Muscle of leg (tissue), 16 donors: ENCODE measurements at places on chromosomes 12 and 14. TPM values are rescaled to one million over a fixed set of nuclear protein-coding genes. Genes with fewer than 3 reads are reported as not detected.

GRCh38 chr12:2753536-2753935 is 41.2 kb upstream of the FKBP4 start:
- no peak for DNase-seq

DNA sequence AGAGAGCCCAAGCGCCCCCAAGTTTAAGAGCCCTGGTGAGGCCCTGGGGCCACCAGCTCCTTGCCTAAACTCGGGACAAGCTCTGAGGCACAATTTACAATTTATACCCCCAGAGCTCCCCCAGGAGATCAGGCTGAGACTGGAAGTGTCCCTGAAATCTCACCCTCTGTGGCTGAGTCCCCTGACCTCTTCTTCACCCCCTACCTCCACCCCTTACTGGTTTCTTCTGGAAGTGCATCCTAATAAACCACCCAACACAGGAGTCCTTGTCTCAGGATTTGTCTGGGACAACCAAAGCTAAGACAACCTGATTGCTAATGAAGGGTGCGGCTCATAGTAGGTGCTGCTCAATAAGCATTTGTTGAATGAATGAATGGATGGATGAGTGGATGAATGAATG is 206.4 kb downstream of the BCL11B start:
- DNase-seq = no peak

DNA sequence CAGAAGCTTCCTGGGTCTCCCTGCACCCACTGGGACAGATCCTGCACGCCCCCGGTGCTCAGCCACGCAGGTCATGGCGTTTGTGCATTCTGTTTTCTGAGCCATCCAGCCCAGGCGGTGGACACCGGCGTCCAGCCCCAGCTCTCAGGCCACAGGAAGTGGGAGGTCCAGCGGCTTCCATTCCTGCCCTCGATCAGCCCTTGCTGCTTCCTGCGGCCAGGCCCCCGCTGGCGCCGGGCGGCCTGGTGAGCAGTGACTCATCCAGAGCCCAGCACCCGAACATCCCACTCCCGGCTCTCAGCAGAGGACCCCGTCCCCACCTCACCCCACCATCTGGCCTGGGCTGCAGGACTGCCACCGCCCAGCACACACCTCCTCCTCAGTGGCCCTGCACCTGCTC is 18.0 kb upstream of the NUDT14 start:
- DNase-seq = no peak

DNA sequence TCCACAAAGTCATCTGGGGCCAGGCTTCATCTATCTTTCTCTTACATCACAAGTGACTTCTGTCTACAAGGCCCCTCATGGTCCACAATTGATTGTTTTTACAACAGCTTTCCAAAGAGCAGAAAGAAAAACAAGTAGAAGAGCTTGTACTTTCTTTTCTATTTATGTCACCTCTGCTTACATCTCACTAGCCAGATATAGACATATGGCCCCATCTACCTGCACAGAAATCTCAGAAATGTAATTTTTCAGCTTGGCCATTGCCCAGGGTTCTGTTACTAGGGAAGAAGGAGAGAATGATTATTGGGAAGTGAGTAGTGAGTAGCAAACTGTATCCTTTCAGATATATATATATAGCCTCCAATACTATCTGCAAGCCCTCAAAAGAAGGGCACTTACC is 210.5 kb upstream of the PLEKHG7 start:
- DNase-seq = no peak

- DNase-seq = no peak
These were observed 3.3 kb upstream of the PRKAB1 start for GRCh38 chr12:119664642-119665041.

Gene PAH
- total RNA-seq = 0.22 TPM

GRCh38 chr14:94099006-94099405 is 11.5 kb upstream of the IFI27 start:
- no peak for DNase-seq

Gene KDM2B
- total RNA-seq = 15.3 TPM

Gene MYL2
- total RNA-seq = 113 TPM

DNA sequence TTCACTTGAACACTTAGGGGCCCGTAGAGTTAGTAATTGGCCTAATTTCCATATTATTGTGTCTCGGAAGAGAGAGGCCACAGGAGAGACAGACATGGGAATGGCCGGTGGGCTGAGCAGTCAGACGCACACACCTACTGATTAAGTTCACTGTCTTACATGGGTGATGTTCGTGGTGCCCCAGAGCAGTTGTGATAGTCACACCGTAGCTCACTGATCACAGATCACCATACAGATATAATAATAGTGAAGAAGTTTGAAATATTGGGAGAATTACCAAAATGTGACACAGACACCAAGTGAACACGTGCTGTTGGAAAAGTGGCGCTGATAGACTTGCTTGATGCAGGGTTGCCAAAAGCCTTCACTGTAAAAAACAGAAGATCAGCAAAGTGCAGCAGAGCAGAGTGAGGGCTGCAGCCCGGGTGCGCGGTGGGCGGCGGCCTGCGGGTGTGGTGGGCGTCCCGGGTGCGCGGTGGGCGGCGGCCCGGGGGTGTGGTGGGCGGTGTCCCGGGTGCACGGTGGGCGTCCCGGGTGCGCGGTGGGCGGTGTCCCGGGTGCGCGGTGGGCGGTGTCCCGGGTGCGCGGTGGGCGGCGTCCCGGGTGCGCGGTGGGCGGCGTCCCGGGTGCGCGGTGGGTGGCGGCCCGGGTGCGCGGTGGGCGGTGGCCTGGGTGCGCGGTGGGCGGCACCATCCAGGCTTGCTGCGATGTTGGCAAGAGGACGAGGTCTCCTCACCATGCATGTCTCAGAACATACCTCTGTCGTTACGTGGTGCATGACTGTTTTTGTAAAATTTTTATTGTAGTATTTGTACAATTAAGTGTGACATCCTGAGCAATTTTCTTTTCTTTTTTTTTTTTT is 34.3 kb upstream of the TEX22 start:
- DNase-seq = no peak

DNA sequence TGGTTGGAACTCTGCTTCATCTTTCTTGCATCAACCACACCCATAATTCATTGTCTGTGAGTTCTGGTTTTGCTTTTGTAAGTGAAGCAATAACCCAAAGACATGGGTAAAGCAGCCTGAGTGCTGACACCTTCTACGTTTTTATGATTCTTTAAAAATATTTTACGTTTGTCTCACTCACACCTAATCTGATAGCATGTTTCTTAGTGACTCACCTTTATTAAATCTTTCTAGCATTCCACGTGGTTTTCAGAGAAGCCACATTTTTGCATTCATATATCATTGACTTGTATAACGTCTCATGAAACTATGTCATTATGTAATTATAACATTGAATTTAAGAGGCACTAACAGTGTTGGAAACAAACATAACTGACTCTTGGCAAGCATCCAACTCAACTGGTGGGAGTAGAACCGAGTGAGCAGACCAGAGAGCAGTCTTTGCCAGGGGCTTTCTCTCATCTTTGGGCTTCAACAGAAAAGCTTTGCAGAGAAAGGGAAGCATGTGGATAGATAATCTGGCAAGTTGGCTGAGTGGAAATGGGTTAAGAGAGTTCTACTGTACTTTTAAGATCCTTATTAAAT is 118.8 kb downstream of the TPH2 start:
- peak; percentile 12 for DNase-seq

DNA sequence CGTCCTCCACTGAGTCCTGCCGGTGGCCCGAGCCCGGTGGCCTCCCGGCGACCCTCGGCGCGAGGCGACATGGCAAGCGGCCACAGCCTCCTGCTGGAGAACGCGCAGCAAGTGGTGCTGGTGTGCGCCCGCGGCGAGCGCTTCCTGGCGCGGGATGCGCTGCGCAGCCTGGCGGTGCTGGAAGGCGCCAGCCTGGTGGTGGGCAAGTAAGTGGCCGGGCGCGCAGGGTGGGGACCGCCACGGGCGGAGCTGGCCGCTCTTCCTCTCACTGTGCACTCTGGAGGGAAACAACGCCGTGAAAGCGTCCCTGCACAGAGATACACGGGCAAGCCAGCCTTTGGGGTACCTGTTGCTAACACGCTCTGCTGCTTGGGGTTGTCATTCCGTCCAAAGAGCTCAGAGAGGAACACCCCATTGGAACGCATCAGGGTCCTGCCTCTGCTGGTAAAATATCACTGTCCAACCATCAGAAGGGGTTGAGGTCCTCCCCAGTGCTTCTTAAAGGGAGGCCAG is at the start of gene AMDHD1:
Gene AMDHD1 (plus strand): TSS at position 2 of the 513 bp plus-strand sequence. CDS start 68 bp downstream, at position 70.
- peak; percentile 50 for DNase-seq

- no peak for DNase-seq
These were observed 11.4 kb downstream of the EVL start for GRCh38 chr14:100076606-100077005.

Gene CLEC6A
- total RNA-seq = not detected

DNA sequence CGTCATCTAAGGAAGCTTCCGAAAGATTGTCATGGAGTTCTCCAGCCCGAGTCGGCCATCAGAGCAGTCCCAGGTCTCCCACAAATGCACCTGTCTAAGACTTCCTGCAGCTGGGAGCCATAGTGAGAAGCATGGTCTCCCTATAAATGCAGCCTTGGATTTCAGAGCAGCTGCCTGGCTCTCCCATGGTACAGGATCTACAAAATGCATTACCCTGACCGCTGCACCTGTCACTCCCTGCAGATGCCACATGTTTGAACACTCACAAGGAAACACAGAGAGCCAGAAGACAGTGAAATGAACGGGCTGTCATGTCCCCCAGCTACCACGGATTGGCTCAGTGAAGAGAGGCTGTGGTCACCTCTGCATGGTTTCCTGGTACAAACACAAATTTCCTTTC is 702.7 kb downstream of the MED13L start:
- DNase-seq = no peak

DNA sequence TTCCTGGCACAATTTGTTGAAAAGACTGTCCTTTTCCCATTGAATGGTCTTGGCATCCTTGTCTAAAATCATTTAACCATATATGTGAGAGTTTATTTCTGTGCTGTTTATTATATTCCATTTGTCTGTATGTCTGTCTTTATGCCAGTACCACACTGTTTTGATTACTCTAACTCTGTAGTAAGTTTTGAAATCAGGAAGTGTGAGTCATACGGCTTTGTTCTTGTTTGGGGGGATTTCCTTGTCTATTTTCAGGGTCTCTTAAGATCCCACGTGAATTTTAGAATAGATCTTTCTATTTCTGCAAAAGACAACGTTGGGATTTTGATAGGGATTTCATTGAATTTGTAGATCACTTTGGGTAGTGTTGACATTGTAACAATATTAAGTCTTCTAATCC is 88.5 kb downstream of the MYRFL start:
- DNase-seq = no peak

Gene TMEM179
- 0.49 TPM for total RNA-seq

DNA sequence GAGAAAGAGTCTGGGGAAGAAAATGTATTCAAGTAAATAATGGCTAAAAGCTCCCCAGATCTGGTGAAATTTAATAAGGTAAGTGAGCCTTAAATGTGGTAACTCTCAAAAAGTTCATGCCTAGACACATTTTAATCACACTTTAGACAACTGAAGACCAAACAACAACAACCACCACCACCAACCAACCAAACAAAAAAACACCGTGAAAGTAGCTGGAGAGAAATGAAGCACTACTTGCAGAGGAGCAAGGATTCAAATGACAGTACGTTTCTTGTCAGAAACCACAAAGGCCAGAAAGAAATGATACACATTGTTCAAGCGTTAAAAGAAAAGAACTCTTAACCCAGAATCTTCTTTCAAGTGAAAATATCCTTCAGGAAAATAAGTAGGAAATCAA is 208.3 kb downstream of the MYRFL start:
- no peak for DNase-seq

Gene KIF21A
- 4.0 TPM for total RNA-seq

- no peak for DNase-seq
These were observed 159.2 kb downstream of the NRXN3 start for GRCh38 chr14:78329371-78329770.

GRCh38 chr12:34126239-34126641 is 103.9 kb downstream of the ALG10 start:
- no peak for DNase-seq

GRCh38 chr12:116813271-116814041 is 67.8 kb downstream of the HRK start:
- DNase-seq = no peak

GRCh38 chr12:57216921-57217879 is 606 bp downstream of the NXPH4 start:
- peak; percentile 71 for DNase-seq

Gene ITGA7
- 255 TPM for total RNA-seq

Gene METTL17
- 50.6 TPM for total RNA-seq

GRCh38 chr12:116157845-116158267 is 119.6 kb downstream of the MED13L start:
- DNase-seq = no peak

Gene SMIM41
- total RNA-seq = 0.13 TPM

Gene EFS
- 20.8 TPM for total RNA-seq

GRCh38 chr12:49279706-49280159 is 14.9 kb downstream of the TUBA1C start:
- DNase-seq = no peak

DNA sequence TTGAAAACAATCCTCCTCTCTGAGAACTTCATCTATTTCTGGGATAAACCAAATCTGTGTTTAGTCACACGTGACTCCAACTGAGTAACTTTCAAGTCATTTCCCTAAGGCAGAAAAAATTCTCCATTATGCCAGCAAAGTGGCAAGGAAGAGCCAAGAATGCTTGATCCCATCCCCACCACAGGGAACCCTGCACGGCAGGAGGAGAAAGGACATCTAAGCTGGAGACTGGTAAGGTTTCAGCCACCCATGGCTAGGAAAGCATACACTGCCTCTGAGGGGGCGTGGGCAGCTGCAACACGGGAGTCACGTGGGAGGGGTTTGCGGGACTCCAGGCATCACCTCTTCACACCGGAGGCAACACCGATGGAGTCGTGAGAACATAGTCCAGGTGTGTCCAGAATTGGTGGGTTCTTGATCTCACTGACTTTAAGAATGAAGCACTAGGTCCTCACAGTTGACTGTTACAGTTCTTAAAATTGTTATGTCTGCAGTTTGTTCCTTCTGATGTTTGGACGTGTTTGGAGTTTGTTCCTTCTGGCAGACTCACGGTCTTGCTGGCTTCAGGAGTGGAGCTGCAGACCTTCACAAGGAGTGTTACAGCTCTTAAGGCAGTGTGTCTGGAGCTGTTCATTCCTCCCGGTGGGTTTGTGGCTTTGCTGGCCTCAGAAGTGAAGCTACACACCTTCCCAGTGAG is 2.7 kb upstream of the SIVA1 start:
- DNase-seq = no peak

Gene ZBTB42
- 3.3 TPM for total RNA-seq

DNA sequence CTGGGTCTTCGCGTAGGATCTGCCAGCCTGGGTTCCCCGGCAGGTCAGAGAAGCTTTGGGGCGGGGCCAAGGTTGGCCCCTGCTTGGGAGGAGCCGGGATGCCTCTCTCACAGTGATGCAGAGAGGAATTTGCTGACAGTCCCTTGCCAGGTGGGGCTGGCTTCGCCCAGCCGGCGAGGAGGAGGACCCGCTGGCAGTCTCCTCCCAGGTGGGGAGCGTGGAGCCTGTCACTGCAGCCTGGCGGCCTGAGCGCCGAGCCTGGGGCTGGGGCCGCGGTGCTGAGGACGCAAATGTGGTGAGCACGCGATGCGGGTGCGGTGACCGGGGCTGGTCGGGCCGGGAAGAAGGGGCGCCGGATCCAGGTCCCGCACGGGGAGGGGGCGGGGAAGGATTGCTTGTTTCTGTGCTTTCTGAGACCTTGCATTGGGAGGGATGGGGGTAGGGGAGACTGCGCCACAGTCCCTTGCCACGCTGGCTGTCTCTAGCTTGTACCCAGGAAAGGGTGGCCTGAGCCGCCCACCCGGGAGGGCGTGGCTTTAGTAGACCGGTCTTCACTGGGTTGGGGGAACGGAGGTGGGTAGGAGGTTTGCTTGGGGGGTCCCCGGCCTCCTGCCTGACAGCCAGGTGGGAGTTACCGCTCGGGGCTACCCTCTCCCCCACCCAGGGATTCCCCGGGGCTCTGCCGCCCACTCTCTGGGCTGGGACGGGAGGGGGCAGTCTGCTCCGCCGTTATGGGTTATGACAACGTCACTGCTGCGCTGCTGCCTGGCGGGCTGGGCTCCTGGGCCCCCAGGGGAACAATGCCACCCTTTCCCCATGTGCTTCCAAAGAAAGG is at the start of gene TMEM63C:
Gene TMEM63C (plus strand): TSS at position 196 of the 835 bp plus-strand sequence. CDS start 37,016 bp downstream, outside the sequence.
- peak; percentile 20 for DNase-seq
